ENCODE measurements at places on chromosomes 2 and 18.

DNA sequence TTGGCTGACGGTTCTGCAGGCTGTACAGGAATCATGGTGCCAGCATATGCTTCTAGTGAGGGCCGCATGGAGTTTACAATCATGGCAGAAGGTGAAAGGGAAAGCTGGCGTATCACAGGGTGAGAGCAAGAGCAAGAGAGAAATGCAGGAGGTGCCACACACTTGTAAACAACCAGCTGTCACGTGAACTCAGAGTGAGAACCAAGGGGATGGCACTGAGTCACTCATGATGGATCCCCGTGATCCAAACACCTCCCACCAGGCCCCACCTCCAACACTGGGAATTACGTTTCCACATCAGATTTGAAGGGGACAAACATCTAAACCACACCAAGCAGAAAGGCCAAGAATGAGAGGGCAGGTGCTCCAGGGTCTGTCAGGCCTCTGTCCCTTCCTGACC lies 185.0 kb upstream of the PID1 start:
- no peak for DNase-seq

- no peak for DNase-seq
These were observed 547.0 kb downstream of the NUP35 start for GRCh38 chr2:183671233-183671632.

- no peak for DNase-seq
These were observed 594.8 kb upstream of the ZEB2 start for GRCh38 chr2:145114726-145115125.

- DNase-seq: no peak
These were observed 237.1 kb downstream of the BCL2 start for GRCh38 chr18:63082366-63083019.

- DNase-seq: no peak
These were observed 19.0 kb downstream of the TMSB10 start for GRCh38 chr2:84924173-84925106.

- no peak for DNase-seq
These were observed 51.0 kb upstream of the TMEM18 start for GRCh38 chr2:728165-728564.

DNA sequence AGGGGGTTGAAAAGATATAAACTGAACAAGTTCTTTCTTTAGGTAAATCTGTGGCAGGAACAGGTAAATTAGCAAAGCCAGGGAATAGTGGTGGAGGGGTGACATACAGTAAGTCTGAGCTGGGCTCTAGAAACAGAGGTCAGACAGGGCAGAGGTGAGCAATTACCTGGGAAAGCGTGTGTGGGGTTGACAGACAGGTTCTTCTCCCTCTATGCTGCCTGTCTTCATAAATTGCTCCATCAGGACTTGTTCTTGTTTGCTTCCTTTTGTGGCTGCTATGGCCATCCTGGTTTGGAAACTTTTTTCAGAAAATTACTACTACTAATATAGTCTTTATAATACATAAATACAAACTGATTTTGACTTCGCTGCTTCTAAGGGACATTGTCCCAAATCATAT lies 3.4 kb upstream of the ANKRD12 start:
- no peak for DNase-seq

- no peak for DNase-seq
These were observed 37.6 kb upstream of the PARD3B start for GRCh38 chr2:204507636-204508035.

DNA sequence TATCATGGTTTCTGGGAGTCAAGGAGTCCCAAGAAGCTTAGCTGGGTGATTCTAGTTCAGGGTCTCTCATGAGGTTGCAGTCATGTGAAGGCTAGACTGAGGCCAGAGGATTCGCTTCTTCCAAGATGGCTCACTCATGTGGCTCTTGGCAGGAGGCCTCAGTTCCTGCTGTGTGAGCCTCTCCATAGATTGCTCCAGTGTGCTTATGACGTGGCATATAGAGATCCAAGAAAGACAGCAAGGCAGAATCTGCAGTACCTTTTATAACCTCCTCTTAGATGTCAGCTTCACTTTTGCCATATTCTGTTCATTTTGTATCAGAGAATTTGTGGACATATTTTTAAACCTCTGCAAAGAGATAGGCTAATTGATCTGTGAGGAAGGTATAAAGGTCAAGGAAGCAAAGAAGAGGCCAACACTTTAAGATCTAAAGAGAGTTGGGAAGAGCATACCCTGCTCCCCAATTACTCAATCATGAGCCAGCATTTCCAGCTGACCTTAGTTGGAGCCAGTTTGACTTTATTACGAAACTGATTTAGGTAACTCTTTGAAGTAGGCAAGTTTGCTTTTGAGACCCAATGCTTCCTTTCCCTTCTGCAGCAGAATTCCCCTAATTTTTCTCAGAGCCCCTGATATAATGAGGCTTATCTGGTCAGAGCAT lies 134.7 kb downstream of the EML6 start:
- no peak for DNase-seq

DNA sequence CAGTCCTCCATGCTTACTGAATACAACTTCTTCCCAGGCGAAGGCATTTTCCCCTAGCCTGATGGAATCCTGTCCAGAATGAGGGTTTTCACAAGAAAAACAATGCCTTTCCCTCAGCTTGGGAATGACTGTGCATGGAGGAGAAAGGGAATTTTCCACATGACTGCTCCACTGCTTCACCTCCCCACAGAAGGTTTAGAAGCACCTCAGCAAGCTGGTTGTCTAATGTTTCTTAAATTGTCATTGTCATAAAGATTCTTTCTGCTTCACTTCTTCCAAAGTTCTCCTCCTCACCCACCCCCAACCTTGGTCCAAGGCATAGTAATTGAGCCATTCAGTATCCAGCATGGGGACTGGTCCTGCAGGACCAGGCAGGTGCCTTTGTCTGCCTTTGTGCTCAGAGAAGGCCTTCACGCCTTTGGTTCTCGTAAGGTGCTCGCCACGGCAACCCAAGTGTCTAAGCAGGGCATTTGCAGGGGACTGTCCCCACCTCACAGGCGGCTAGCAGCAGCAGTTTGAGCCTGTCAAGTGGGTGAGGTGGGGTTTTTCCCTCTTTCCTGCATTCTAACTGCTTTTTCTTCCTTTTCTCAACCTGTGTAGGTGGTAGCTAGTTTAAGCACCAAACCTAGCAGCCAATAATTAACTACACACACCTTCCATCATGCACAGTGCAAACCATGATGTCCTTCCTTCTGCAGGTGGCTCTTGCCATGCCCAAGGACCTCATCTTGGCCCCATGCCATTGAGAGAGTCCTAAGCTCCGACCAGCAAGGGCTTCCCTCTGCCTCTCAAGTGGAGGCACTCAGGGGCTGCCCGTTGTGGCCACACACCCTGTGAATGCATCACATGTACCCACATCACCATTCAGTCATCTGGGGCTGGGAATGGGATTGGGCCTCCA lies 65.7 kb upstream of the BCL2L11 start:
- no peak for DNase-seq

DNA sequence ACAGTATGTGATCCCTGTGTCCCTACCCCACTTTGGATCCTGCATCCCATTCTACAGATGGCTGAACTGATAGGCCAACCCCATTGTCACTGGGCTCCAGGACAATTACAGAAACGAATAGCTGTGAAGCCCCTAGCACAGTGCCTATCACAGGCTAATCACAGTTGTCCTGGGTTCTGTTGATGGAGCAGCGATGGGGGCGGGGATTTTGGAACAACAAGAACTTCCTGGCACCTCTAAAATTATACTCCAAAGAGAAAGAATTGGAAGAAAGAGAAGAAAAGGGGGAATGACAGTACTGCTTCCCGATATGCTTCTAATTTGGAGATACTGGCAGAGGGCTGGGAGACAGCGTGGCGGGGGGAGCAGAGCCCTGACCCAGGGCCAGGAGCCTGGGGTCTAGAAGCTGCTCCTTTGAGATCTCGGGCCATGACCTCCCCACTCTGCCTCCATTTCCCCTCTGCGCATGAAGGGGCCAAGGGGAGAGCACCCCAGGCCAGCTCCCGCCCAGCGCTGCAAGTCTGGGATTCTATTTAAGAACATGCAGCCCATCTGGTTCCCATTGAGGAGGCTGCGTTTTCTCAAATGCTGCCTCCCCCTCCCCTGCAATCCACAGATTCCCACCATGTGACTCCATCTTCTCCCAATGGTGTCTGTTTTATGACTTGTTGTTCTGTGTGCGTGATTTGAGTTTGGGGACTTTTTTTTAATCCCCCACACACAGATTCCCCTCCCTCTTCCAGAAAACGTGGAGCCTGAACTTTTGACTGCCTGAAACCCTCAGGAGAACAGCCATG lies 202.7 kb downstream of the CYP26B1 start:
- DNase-seq: no peak
